ENCODE measurements at places on chromosomes 3 and 15.
A peak's percentile ranks its signal among the peaks of the same experiment; 100 is the strongest.

DNA sequence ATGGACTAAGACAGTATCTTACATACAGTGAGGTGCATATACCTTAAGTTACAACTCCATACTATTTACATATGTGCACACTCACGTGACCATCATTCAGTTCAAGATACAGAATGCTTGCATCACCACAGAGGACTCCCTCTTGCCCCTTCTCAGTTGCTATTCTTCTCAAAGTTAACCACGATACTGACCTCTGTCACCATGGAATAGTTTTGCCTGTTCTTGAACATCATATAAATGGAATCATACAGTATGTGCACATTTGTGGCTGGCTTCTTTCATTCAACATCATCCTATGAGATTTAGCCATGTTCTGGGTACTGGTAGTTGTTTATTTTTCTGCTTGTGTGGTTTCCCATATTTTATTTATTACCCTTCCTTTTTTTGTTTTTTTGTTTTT lies 10.4 kb upstream of the ZSCAN2 start:
- DNase-seq, result no peak

GRCh38 chr15:57305009-57305408 lies 71.3 kb upstream of the CGNL1 start:
- DNase-seq, result no peak

- no peak for DNase-seq
These were observed 207.9 kb upstream of the COL8A1 start for GRCh38 chr3:99430348-99431134.

DNA sequence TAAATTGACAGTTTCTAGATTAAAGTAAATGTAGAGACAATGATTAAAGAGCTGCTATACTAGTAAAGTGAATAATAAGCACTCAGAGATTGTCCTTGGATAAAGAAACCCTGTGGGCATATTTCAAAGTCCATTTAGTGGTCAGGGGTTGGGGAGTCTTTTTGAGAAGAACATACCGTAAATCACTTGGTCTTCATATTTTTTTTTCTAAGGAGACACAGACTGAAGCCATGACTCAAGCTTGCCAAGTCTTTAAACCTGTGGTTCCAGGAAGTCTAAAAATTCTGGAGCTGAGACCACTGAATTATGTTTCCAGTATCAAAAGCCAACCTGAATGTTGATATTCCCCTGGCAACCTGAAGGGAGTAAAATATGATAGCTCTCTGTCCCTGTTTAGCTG lies 171.0 kb downstream of the TPRG1 start:
- DNase-seq, result no peak

- no peak for DNase-seq
These were observed 16.4 kb upstream of the RTP2 start for GRCh38 chr3:187718802-187719201.

DNA sequence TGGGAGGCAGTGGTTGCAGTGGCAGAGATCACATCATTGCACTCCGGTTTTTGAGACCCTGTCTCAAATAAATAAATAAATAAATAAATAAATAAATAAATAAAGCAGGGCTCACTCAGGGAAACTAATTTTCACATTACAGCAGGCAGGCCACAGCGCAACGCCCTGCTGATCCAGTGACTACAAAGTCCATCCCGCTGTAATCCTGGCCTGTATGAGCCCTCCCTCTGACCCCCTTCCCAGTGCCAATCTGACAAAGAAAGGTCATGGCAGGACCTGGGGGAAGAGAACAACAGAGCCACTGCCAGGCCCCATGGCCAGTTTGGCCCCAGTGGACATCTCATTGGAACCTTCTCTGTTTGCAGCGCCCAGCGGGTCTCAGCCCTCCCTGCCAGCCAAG lies 9.3 kb downstream of the SH3BP5 start:
- no peak for DNase-seq

DNA sequence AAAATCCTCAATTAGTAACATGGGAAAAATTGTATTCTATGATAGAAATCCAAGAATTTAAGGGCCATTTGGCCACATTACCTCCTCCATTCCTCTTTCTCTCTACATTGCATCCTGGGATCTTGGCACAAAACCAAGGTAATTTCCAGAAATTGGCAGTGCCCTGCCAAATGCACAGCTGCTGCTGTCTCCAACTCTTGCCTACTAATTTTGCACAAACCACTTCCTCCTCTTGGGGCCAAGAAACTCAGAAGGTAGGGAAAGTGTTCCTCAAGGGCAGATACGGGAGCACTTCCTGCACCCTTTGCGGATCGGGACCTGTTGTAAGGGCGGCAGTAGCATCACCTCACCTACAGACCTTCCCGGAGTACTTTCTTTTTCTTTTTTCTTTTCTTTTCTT lies 57.8 kb downstream of the MAP3K13 start:
- DNase-seq, result peak; percentile 76

DNA sequence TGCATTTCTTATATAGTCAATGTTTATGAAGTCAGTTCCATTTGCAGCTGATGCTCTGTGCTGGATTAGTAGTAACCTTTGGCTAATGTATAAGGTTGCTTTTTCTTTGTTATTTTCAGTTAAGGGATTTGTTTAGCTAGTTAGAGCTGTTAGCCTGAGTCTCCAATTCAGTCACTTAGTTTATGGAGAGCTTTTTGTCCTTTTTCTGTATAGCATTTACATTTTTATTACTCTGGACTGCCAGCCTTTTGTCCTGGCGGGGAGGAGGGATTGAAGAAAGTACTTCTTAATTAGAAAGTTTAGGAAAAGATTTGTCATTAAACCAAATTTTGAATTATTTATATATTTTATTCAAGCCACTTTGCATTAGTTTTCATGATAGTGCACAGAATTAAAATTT lies 52.0 kb downstream of the DNAJC13 start:
- DNase-seq, result no peak

DNA sequence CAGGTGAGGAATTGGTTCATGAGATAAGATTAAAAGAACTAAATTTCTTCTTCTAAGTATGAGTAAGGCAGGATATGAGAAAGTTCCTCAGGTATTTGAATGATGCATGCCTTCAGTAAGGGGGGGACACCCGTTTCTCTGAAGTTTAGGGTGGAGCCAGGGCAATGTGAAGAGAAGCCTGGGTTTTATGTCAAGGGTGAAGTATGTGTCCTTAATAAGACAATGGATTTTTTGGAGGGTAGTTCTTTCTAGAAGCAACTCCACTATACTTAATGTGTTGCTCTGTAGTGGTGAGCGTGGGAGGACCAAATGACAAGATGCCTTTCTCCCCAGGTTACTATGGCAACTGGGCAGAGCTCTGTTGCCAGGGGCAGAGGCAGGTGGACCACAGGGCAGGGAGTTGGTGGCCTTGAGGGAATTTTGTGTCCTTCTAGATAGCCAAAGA lies 44.0 kb downstream of the PHLDB2 start:
- no peak for DNase-seq

- no peak for DNase-seq
These were observed 199.8 kb upstream of the RGMA start for GRCh38 chr15:93288728-93289294.
